ENCODE measurements at places on chromosomes 12 and 14.

- no peaks in the 10 kb centered on the region for H3K36me3 ChIP-seq
- no peak overlapping the region for H3K27ac ChIP-seq
- DNase-seq: no peak
- H3K27me3 ChIP-seq: no peaks in the 10 kb centered on the region
- no peak overlapping the region for H3K4me3 ChIP-seq
Observed at GRCh38 chr14:63431466-63431865, 111.7 kb downstream of the PPP2R5E start.

DNA sequence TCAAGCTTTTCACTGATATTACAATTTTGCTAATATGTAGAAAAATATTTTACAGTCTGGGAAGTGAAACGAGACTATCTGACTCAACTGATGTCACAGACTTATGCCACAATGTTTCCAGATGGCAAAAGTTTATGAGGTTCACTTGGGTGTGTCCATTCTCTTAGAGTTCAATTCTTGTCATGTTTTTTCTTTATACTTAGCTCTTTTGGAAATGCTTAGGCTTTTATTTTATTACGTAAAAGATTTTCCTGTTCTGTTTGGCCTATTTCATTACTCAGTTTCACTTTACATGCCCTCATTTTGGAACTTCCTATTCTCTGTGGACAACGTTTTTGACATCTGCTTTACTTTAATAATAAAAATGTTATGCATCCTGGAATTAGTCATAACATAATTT lies 2.1 kb upstream of the PDZRN4 start:
- no peaks in the 10 kb centered on the region for H3K36me3 ChIP-seq
- H3K4me1 ChIP-seq: peaks cover 19% of the 10 kb centered on the region
- peaks cover 54% of the 10 kb centered on the region for H3K27me3 ChIP-seq

- no peaks in the 10 kb centered on the region for H3K36me3 ChIP-seq
- DNase-seq: no peak
- no peak overlapping the region for H3K27ac ChIP-seq
Observed at GRCh38 chr14:22475381-22475780, 113.6 kb downstream of the DAD1 start.

- no peak for DNase-seq
- H3K27ac ChIP-seq: no peak overlapping the region
- H3K36me3 ChIP-seq: peaks cover 19% of the 10 kb centered on the region
- H3K27me3 ChIP-seq: no peaks in the 10 kb centered on the region
- peaks cover 34% of the 10 kb centered on the region for H3K4me1 ChIP-seq
- H3K4me3 ChIP-seq: no peak overlapping the region
Observed at GRCh38 chr12:42094277-42094676, 50.4 kb downstream of the GXYLT1 start.

- H3K4me1 ChIP-seq: no peaks in the 10 kb centered on the region
- H3K4me3 ChIP-seq: no peak overlapping the region
- H3K27me3 ChIP-seq: no peaks in the 10 kb centered on the region
- peak overlapping the region; percentile 87 for H3K27ac ChIP-seq
Observed at GRCh38 chr14:75995372-75996041, 9.9 kb downstream of the IFT43 start.

GRCh38 chr12:76738824-76739579 lies 24.9 kb upstream of the ZDHHC17 start:
- no peak overlapping the region for H3K27ac ChIP-seq
- no peaks in the 10 kb centered on the region for H3K4me1 ChIP-seq
- peaks cover 14% of the 10 kb centered on the region for H3K36me3 ChIP-seq
- no peak for DNase-seq
- no peaks in the 10 kb centered on the region for H3K27me3 ChIP-seq
- no peak overlapping the region for H3K4me3 ChIP-seq

DNA sequence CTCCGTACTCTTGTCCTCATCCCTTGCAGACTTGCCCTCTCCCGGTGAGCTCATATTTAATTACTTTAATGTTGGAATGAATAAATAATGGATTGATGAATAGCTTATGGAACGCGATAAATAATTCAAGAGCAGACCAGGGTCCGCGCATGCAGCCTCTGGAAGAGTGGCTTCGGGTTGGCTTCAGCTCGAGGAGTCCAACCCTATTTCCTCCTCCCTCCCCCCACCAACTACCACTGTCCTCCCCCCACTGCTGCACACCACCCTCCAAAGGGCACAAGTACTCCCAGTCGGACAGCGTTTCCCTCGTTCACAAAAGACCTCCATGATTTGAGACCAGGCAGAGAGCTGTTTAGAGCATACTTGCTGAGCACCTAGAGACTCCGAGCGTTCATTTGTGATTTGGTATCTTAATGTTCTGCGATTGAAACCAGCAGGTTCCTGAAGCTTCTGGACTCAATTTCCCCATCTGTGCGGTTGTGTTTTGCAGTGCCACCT lies 647 bp upstream of the SIX1 start:
- no peak for DNase-seq
- H3K27me3 ChIP-seq: peaks cover 100% of the 10 kb centered on the region
- no peaks in the 10 kb centered on the region for H3K36me3 ChIP-seq
- peak overlapping the region; percentile 56 for H3K4me3 ChIP-seq

GRCh38 chr12:24931666-24932405 lies 17.1 kb downstream of the BCAT1 start:
- no peak overlapping the region for H3K4me3 ChIP-seq
- no peaks in the 10 kb centered on the region for H3K27me3 ChIP-seq
- DNase-seq: no peak
- no peak overlapping the region for H3K27ac ChIP-seq
- H3K4me1 ChIP-seq: peaks cover 9% of the 10 kb centered on the region

GRCh38 chr12:9381619-9382018 lies 173.4 kb upstream of the PZP start:
- peaks cover 12% of the 10 kb centered on the region for H3K27me3 ChIP-seq
- DNase-seq: no peak
- H3K4me3 ChIP-seq: no peak overlapping the region
- H3K27ac ChIP-seq: no peak overlapping the region
- H3K4me1 ChIP-seq: no peaks in the 10 kb centered on the region

- H3K27me3 ChIP-seq: peaks cover 73% of the 10 kb centered on the region
- H3K4me1 ChIP-seq: no peaks in the 10 kb centered on the region
Observed at GRCh38 chr12:110813756-110814155, 33.0 kb upstream of the CCDC63 start.

DNA sequence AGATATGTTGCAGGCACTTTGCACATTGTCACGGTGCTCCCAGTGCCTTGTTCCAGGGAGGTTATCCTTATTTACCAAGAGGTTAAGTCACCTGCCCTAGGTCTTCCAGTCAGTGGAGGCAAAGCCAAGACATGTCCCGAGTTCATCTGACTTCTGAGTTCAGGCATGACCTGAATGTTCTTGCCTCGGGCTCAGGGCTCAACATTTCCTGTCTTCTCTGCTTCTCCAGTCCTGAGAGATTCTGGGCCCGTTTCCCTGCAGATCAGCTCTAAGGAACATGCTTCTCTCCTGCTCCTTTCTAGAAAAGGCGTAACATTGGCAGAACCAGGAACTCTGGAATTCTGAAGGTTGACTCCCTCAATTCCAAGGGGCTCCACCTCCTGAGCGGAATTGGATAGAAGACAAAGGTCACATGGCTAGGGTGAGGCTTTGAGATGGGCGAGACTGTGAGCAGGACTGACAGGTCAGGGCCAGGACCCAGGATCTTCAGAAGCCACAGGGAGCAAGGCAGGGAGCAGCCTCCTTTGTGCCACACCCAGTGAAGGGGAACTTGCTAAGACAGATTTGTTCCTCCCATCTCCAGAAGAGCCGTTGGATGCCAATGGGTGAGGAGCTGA lies 19.9 kb downstream of the BDKRB2 start:
- H3K4me1 ChIP-seq: peaks cover 6% of the 10 kb centered on the region
- peaks cover 8% of the 10 kb centered on the region for H3K36me3 ChIP-seq
- no peak overlapping the region for H3K4me3 ChIP-seq
- no peaks in the 10 kb centered on the region for H3K27me3 ChIP-seq
- no peak overlapping the region for H3K27ac ChIP-seq
- DNase-seq: no peak

DNA sequence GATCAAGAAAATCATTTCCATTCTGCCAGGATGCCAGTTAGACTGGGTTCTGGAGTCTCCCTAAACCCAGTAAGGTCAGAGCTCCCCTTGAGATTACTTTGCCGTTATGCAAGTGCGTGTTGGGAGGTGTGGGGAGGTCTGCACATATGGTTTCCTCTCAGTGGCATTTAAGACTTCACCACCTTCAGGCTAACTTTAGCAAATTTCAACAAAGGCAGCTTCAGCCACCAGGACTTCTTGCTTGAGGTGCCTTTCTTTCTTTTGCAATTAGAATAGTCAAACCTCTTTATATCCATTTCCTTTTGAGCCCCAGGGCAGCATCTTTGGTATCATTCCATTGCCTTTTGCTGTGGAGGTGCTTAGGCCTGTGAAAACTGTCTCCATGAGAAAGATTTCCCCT lies 117.2 kb upstream of the CCND2 start:
- H3K4me3 ChIP-seq: no peak overlapping the region
- H3K27me3 ChIP-seq: no peaks in the 10 kb centered on the region
- peaks cover 13% of the 10 kb centered on the region for H3K4me1 ChIP-seq
- H3K36me3 ChIP-seq: peaks cover 2% of the 10 kb centered on the region
- peak overlapping the region; percentile 7 for H3K27ac ChIP-seq

DNA sequence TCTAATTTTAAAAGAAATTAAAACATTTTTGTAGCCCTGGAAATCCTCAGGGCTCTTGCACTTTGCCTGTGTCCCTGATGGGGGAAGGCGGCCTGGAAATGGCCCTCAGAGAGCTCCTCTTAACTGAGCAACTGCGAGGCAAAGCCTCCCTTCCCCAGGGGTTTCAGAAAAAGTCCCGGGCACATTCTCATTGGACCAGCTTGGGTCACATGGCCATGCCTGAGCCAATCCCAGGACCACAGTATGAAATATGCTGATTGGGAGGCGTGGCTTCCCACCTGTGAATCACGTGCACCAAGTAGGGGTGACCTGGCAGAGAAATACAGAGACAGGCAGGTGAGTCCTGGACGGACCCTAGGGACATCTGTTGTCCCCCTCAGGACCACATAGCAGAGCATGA lies 90.4 kb upstream of the SFSWAP start:
- H3K36me3 ChIP-seq: no peaks in the 10 kb centered on the region
- H3K4me1 ChIP-seq: peaks cover 20% of the 10 kb centered on the region
- no peak for DNase-seq
- H3K27me3 ChIP-seq: peaks cover 41% of the 10 kb centered on the region
- no peak overlapping the region for H3K4me3 ChIP-seq
- H3K27ac ChIP-seq: no peak overlapping the region

DNA sequence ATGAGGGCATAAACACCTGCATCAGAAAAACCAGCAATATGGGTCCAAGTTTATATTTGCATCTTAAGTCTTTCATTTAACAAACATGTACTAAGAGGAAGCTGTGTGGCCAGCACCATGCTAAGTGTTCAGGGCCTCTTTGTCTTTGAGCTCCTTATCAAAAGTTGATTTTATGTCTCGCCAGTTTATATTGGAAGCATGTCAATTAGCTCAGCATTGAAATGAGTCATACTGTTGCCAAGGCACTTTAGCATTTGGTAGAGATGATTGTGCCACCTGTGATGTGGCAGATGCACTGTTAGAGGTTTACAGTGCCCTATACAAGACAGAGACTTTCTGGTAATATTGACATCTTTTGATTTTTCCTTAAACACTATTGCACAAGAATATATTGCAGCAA lies 68.5 kb downstream of the BHLHE41 start:
- no peak overlapping the region for H3K4me3 ChIP-seq
- H3K36me3 ChIP-seq: peaks cover 17% of the 10 kb centered on the region
- DNase-seq: no peak
- no peaks in the 10 kb centered on the region for H3K27me3 ChIP-seq
- peaks cover 21% of the 10 kb centered on the region for H3K4me1 ChIP-seq
- no peak overlapping the region for H3K27ac ChIP-seq

DNA sequence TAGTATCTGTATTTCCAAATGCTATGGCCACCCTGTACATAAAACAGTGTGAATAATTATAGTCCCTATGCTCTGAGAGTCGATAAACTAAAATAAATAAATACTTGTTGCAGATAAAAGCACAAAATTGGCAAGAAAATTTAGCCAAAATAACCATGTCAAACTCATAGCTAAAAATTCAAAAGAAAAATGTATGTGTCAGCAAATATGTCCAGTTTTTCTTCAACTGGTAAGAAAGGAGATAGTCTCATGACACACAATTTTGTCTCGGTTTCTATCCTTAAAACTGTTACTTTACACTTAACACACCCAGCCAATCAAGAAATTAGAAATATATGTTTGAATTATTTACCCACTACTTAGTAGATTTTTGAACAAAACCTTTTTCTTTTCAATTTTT lies 145.6 kb upstream of the FSCB start:
- peaks cover 30% of the 10 kb centered on the region for H3K4me1 ChIP-seq
- peaks cover 5% of the 10 kb centered on the region for H3K36me3 ChIP-seq
- no peak overlapping the region for H3K27ac ChIP-seq

DNA sequence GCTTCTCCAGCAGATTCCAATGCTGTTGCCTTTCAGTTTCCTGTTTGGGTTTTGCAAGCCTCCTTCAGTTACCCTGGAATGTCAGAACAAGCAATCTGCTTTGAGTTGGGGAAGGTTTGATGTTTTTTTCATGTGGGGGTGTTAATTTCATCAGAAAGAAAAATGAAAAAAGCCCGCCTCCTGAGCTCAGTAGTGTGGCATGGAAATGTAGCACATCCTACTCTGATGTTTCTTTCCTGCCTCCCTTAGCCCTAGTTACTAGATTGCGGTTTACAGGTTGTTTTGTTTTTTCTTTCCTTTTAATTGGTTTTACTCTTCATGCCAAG lies 22.6 kb downstream of the IFNG-AS1 start:
- no peak overlapping the region for H3K4me3 ChIP-seq
- no peak overlapping the region for H3K27ac ChIP-seq
- DNase-seq: no peak
- no peaks in the 10 kb centered on the region for H3K27me3 ChIP-seq
- no peaks in the 10 kb centered on the region for H3K36me3 ChIP-seq
- H3K4me1 ChIP-seq: no peaks in the 10 kb centered on the region

DNA sequence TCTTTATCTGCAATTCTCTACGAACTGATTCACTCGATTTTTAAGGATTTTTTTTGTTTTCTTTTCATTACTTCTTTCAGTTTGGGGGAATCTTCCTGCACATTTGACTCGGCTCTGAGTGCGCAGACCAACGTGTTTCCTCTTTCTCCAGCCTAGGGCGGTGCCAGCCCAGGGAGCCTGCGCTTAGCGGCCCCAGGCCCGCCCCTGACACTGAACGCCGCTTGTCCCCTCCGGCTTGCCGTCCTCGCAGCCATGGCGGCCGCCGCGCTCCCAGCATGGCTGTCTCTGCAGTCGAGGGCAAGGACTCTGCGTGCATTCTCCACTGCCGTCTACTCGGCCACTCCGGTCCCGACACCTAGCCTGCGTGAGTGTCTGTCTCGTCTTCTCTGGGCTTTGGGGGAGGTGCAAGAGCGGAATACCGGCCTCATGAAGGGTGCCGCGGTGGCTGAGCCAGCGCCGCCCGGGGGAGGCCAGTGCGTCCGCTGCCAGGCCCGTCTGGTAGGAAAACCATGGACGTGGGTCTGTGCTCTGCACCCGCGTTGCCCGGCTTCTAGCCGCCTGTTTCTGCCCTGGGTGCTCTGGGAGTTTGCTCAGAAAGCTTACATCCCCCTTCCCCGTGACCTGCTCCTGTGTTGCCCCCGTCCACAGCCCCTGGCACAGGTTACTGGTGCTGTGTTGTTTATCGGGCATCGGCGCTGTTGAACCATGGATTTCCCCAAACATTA lies at the start of gene MRPS35:
Gene MRPS35 (plus strand): TSS at position 241 of the 725 bp plus-strand sequence. CDS start 12 bp downstream, at position 253.
- peak within 1 kb of the TSS; percentile 95 for H3K27ac ChIP-seq
- H3K27me3 ChIP-seq: no peaks in the 10 kb centered on the region
- H3K4me1 ChIP-seq: peaks cover 21% of the 10 kb centered on the region
- H3K36me3 ChIP-seq: peaks cover 10% of the 10 kb centered on the region

- no peaks in the 10 kb centered on the region for H3K27me3 ChIP-seq
- no peak overlapping the region for H3K27ac ChIP-seq
- peaks cover 32% of the 10 kb centered on the region for H3K4me1 ChIP-seq
- H3K36me3 ChIP-seq: peaks cover 35% of the 10 kb centered on the region
- H3K4me3 ChIP-seq: no peak overlapping the region
Observed at GRCh38 chr12:14907953-14908352, 22.3 kb upstream of the MGP start.
